ENCODE measurements at places on chromosomes 7 and 10.

DNA sequence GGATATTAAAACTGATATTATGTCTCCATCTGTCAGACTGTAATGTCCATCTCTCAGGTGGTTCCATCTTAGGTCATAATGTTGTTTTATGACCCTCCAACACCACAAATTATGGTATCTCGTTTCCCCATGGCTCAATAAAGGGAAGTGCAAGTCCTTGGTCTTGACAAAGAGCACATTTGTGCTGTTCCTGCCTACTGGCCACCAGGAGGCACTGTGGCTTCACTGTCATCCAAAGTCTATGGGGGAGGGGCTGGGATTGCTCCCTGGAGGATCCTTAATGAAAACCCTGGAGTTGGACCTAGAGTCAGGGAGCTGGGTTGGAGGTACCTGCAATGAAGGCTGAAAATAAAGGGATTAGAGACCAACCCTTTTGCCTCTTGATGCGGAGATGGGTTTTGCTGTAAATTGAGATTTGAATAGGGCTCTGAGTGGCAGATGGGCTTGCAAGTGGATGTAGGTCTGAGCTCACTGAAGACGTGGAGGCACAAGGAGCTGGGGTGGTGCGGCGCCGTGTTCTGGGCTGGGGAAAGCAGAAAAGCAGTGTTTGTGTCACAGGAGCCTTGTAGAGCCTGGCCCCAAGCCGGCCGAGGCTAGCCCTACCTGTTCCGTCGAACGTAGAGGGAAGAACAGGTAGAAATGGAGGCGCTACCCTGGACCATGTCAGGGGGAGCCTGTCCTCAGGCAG is 180.5 kb upstream of the PRSS58 start:
- peak; percentile 69 for DNase-seq

GRCh38 chr7:105011141-105011830 is 2.7 kb upstream of the KMT2E start:
- DNase-seq = no peak

DNA sequence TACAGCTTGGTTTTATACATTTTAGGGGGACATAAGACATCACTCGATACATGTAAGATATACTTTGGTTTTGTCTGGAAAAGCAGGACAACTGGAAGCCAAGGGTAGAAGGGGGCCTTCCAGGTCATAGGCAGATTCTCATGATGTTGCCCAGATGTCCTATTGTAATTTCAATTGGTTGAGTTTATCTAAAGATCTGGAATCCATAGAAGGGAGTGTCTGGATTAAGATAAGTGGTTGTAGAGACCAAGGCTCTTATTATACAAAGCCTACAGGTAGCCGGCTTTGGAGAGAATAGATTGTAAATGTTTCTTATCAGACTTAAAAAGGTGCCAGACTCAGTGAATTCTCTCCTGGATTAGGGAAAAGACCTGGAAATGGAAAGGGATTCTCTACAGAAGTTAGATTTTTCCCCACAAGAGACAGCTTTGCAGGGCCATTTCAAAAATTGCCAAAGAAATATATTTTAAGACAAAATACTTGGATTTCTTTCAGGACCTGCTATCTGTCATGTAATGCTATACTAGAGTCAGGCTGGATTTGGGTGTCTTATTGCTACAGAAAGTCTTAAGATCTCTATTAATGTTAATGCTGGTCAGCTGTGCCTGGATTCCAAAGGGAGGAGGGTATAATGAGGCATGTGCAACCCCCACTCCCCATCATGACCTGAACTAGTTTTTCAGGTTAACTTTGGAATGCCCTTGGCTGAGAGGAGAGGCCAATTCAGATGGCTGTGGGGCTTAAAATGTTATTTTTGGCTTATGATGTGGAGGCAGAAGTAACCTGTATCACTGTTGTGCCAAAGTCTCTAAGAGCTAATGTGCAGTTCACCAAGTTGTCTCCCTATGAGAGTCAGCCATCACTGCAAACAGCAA is 511.1 kb upstream of the C7orf33 start:
- no peak for DNase-seq

DNA sequence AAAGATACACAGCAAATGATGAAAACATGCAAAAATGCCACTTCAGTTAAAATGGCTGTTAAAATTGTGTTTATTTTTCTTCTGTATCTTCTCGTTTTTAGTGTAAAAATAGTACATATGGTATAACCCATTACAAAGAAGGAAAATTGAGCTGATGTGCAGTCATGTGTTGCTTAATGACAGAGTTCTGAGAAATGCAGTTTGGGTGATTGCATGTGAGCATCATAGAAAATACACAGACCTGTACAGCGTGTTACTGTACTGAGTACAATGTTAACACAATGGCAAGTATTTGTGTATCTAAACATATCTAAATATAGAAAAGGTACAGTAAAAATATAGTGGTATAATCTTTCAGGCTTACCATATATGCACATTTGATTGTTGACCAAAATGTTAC is 7.3 kb downstream of the DMTF1 start:
- no peak for DNase-seq

GRCh38 chr7:51517187-51517586 is 200.6 kb upstream of the COBL start:
- DNase-seq = no peak

- DNase-seq = no peak
Measured at GRCh38 chr7:84207025-84207424, 12.4 kb upstream of the SEMA3A start.
